ENCODE measurements at places on chromosomes 2 and 18.

- DNase-seq, result no peak
Observed at GRCh38 chr2:16478434-16479210, 187.0 kb downstream of the CYRIA start.

- no peak for DNase-seq
Observed at GRCh38 chr18:77024476-77024875, 108.1 kb downstream of the MBP start.

DNA sequence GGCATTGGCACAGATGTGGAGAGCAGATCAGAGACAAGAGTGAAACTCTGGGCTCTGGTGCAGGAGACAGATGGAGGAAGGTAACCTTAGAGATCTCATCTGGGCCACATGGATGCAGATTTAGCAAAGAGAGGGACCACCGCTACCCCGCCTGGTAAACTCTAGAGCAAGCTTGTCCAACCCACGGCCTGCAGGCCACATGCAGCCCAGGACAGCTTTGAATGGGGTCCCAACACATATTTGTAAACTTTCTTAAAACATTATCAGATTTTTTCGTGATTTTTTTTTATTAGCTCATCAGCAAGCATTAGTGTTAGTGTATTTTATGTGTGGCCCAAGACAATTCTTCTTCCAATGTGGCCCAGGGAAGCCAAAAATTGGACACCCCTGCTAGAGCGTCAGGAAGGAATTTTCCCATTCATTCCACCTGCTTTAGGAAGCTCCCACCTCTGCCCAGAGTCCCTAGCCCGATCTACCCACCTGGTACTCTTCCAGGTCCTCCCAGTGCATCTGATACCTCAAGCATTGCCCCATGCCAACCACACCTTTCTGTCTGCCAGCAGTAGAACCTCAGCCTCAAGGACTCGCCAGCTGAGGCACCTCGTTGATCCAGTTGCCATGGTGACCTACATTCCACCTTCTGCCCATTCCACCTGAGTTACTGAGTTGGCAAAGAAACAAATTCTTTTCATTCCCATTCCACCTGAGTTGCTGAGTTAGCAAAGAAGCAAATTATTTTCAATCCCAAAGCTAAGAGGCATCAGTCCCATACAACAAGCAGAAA is at the start of gene CIB4:
CIB4 (minus strand) TSS at position 586 of the 784 bp plus-strand sequence; CDS start at position 534, 52 bp downstream.
- DNase-seq, result no peak

GRCh38 chr2:64336171-64336570 is 117.8 kb upstream of the LGALSL start:
- DNase-seq, result no peak

DNA sequence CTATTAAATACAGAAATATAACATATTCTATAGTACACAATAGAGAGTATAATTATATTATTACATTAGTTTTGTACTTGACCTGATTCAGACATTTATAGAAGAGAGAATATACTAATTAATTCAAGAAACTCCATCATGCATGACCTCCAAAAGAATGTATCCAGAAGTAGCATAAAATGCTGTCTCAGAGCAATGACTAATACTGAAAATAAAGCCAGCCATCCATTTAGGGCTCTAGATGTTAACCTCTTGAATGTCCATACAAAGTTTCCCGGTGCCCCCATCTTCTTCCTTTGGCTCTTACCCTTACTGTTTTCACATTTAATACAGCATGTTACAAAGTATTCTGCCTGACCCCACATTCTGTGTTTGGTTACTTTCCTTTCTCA is 102.0 kb downstream of the ARHGAP15 start:
- no peak for DNase-seq

- DNase-seq, result no peak
Observed at GRCh38 chr2:233017947-233018346, 4.9 kb upstream of the NGEF start.

DNA sequence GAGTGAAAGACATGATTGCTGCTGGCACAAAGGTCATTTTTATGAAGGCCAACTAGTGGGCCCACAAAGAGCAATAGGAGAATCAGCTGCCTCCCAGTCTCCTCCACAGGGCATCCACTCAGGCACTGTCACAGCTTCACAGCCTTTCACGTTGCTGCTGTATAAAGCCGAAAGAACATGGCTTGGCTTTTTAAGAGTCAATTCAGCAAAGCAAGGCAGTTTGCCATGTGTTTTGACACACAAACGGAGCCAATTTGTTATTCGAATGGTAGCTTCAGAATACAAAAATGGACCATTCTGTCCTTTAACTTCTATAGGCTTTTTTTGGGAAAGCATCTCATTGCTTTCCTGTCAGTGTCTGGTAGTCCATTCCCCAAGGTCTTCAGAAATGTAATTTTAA is 283.4 kb upstream of the PARD3B start:
- no peak for DNase-seq

- DNase-seq, result no peak
Observed at GRCh38 chr18:23493654-23494053, 9.7 kb upstream of the RMC1 start.

- peak; percentile 77 for DNase-seq
Observed at GRCh38 chr2:44244135-44244871, 31.0 kb upstream of the SLC3A1 start.
